ENCODE measurements at places on chromosomes 4 and X. TPM values are rescaled to one million over a fixed set of nuclear protein-coding genes. Genes with fewer than 3 reads are reported as not detected.

Gene IL2
- total RNA-seq, result 1.1 TPM

Gene EXOC1L
- total RNA-seq, result not detected

Gene CHST7
- total RNA-seq, result 4.6 TPM

Gene CYSLTR1
- total RNA-seq, result 2.1 TPM

GRCh38 chrX:44784241-44784640 is 59.6 kb upstream of the DUSP21 start:
- no peak for DNase-seq

DNA sequence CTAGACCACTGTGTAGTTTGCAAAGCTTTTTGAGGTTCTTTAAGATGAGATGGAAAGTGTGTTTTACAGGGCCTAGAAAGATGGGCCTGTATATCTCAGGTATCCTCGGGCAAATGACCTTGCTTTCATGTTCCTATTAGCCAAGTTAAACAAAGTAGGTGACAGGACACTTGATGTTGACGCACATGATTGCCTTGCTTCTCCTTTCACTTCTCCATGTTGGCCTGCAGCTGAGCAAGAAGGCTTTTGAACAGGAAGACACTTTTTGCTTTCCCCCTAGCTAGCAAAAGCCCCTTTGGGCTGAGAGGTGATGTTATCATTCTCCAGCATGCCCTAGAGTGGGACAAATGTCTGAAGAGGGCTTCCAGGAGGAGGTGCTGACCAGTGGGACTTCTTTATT is 202.1 kb downstream of the GPC3 start:
- DNase-seq, result no peak

GRCh38 chrX:101009090-101009489 is 39.6 kb downstream of the ARL13A start:
- no peak for DNase-seq

- DNase-seq, result peak; percentile 62
Measured at GRCh38 chr4:87007528-87008446, 73.0 kb downstream of the AFF1 start.

DNA sequence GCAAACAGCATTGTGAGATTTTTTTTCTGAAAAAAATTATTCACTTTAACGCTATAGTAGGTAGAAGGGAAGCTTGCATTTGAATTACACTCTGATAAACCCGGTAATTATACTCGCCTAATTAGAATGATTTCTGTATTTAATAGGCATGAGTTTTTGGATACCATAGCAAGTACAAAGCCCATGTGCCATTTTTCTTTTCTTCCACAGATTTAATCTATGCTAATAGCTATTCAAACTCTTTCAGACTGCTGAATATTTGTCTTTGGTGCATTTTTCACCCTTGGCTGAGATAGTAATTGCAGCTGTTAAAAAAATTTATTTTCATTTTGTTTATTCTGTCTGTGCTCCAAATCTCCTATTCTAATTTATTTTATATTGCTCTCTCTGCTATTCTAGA is 113.0 kb downstream of the EGF start:
- no peak for DNase-seq

GRCh38 chr4:89175611-89176010 is 64.3 kb downstream of the TIGD2 start:
- DNase-seq, result no peak

DNA sequence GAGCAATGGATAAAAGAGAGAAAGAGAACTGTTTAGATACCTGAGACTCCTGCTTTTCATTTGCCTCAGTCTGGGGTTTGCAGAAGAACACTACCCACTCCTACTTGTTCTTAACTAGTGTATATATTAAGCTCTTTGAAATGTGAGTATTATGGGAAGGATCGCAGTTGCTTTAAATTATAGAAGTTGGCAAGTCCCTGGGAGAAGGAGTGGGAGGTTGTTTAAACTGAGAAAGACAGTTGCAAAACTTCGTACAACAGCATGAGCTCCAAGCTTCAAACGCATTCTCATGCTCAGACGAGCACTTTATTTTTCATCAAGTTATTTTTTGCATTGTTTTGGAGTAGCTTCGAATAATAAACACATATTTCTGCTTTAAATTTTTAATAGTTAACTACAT is 88.1 kb upstream of the C1QTNF7 start:
- DNase-seq, result no peak

DNA sequence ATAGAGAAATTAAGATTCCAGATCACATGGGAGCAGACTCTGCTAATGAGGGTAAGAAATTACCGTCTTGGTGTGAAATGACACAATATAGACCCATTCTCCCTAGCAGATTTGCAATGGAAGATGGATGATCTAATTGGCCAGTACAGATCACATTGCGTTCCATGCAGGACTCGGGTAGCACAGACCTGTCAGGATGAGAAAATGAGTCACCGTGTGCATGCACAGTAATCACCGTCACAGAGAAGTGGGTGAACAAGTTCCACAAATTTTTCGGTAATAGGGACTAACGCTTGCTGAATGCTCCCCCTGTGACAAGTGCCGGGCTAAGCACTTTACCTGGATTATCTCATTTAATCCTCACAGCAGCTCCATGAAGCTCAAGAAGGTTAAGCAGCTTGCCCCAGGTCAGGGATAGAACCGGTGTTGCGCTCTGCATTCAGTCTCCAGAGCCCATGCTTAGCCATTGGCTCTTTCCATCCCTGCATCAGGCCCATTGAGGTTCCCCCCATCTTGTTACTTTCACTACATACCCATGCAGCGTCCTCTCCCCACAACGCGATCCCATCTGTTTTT is 375.6 kb downstream of the FBXW7 start:
- no peak for DNase-seq

DNA sequence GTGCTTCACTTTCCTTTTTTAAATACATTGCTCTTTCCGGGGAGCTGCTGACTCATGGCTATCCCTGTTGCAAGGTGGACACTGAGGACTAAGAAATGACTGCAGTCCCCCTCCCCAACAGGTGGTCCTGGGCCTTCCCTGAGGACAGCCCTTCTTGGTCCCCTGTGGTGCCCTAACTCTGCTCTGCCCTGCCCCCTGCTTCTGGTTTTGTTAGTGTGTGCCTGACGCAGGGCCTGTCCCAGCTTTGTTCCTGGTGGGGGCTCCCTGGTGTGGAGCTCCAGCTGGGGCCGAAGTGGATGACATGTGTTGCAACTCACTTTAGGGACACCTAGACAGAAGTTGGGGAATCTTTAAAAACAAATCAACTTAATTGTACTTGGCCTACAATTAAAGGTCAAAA is 81.9 kb downstream of the TMEM144 start:
- DNase-seq, result no peak

- no peak for DNase-seq
Measured at GRCh38 chrX:73785493-73785892, 222.5 kb downstream of the CHIC1 start.

- no peak for DNase-seq
Measured at GRCh38 chr4:2789793-2790582, 2.9 kb upstream of the SH3BP2 start.

- DNase-seq, result peak; percentile 41
Measured at GRCh38 chrX:71859637-71860036, 51.0 kb upstream of the NHSL2 start.
